ENCODE measurements at places on chromosomes 13 and 19.

- no peak for DNase-seq
These were observed 137.7 kb downstream of the SOX1 start for GRCh38 chr13:112204346-112205327.

DNA sequence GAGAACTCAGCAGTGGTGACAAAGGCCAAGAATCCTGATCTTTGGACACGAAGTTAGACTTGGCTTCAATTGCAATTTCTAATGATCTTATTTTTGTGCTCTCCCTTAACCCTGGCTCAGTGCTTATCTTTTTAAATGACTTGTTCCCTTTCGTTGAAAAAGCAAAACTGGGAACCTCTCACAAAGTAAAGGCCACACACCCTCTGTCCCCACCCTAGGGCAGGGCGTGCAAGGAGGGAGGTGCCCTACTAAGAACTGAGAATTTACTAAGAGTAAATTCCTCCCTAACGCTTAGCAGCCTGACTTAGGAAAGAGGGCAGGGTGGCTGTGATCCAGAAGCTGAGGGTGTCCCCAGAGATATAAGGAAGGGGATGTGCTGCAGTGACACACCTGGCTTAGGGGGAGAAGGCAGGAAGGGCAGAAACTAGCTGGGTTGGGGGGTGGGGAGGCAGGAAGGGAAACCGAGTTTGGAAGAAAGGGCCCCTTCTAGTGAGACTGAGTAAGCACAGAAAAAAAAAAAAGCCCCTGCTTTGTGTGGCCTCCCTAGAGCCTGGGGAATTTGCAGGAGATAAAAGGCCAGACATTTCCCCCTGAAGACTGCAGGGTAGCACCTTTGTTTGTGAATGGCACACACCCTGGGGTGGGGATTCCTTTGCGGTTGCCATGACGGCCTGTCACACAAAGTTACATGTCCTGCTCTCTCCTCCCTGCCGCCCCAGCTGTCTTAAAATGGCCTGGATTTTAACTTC, 435.1 kb downstream of the EFNB2 start:
- DNase-seq: no peak

DNA sequence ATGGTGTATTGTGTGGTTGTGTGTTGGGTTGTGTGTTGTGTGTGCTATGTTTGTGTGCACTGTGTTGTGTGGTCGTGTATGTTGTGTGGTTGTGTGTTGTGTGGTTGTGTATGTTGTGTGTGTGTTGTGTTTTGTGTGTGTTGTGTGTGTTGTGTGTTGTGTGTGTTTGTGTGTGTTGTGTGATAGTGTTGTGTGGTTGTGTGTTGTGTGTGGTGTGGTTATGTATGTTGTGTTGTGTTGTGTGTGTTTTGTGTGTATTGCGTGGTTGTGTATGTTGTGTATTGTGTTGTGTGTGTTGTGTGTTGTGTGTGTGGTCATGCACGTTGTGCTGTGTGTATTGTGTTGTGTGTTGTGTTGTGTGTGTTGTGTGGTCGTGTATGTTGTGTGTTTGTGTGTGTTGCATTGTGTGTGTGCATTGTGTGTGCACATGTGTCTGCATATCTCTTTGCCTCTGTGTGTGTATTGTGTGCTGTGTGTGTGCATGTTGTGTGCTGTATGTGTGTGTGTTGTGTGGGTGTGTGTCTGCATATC, 2.9 kb downstream of the C3 start:
- DNase-seq: no peak

- DNase-seq: no peak
These were observed 603.4 kb upstream of the PCDH9 start for GRCh38 chr13:67833564-67833963.

- no peak for DNase-seq
These were observed 17.3 kb downstream of the SIGLEC8 start for GRCh38 chr19:51440846-51441409.

DNA sequence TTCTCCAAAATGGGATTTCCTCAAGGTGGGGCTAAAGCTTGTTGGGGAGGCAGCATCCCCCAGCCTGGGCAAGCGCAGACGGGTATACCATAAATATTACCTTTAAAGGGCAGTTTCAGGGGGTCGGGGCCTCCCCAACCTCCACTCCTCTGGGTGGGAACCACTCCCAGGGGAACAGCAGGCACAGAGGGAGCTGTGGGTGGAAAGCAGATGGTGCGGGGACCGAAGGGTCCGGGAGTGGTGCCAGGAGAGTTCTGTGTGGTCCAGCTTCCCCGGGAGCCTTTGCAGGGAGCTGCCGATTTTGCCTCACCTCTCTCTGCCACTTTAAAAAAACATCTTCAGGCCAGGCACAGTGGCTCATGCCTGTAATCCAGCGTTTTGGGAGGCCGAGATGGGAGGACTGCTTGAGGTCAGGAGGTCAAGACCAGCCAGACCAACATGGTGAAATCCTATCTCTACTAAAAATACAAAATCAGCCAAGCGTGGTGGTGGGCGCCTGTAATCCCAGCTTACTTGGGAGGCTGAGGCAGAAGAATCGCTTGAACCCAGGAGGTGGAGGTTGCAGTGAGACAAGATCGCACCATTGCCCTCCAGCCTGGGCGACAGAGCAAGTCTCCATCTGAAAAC, 5.5 kb downstream of the MAST3 start:
- no peak for DNase-seq

DNA sequence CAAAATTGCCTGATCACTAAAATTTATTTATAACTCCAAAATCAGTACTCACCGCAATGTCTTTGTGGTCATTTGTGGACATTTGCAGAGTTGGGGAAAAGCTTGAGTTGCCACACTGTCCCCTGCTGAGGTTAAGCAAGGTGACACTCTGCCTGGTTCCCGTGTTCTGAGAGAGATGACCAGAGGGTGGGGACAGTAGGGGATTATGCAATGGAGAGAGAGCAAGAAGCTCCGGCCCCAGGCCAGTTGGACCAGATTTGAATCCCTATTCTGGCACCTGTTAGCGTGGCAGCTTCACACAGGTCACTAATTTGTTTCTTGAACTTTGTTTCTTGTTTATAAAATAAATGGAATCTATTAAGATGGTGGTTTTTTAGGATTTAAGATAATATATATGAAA, 17.8 kb downstream of the ERCC5 start:
- peak; percentile 8 for DNase-seq

DNA sequence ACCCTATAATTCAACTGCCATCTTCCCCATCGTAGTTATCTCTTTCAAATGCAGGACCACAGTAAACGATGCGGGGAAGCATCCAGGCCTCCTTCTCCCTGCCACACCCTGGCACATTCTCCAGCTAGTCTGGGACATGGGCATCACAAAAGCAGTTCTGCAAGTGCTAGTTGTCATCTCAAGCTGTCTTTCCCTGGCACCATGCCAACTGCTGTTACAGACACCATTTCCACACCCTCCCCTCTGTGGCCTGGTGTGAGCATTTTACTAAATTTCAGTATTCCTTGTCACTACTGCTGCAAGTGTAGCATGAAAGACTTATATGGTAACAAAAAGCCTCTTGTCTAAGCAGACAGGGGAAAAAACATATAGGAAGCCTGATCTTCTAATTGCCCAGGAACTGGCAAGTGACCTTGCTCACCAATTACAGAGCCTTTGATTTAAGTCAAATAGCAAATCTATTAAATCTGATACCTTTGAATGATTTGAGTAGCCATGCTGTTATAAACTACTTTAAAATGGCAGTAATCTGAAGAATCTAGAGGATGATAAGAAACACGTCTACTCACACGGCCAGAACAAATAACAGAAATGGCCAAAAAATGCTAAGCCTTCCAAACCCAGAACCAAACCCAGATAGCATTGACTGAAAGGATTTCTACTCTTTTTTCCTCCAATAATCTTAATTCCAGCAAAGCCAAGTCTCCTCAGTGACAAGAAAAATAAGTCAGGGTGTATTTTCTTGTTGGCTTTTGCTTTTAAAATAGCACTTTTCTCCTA, 179.0 kb downstream of the NUFIP1 start:
- DNase-seq: no peak

DNA sequence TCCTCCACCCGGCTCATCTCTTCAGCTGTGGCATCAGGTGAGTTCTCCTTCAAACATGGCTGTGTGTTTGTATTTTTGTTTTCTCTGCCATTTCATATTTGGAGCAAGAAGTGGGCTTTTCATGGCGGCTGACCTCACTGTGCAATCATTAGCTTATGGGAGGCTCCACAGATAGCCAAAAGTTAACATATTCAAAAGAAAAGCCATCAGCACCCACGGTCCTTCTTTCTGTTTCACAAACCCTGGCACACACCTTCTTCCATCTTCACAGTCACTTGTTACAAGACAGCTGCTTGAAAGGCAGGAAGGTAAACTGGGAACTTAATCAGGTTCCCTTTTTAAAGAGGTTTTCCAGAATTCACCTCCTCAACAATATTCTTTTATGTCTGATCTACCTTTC, 69.3 kb upstream of the ATP12A start:
- no peak for DNase-seq

- DNase-seq: no peak
These were observed 176.7 kb upstream of the RNF113B start for GRCh38 chr13:98353750-98354149.

- DNase-seq: no peak
These were observed 283.7 kb downstream of the TEX29 start for GRCh38 chr13:111604097-111604496.

GRCh38 chr19:10219678-10220077, 11.5 kb downstream of the S1PR2 start:
- DNase-seq: no peak

- DNase-seq: no peak
These were observed 94.6 kb downstream of the CCNA1 start for GRCh38 chr13:36526897-36527296.

DNA sequence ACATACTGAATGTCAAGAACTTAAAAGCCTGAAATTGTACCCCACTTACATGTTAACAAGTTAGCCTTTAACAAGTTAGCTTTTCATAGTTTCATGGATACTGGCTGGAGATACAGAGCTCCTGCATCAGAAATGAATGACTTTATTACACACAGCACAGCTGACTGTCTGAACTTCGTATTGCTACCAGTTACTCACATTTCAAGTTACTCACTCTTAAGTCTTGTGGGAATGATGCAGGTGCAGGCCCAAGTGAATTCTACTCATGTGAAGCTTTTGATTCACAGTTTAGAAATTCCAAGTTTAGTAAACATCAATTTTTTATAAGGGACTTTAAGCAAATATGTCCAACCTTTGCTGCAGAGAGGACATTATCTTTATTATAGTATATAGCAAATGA, 762.2 kb upstream of the PRR20A start:
- no peak for DNase-seq

DNA sequence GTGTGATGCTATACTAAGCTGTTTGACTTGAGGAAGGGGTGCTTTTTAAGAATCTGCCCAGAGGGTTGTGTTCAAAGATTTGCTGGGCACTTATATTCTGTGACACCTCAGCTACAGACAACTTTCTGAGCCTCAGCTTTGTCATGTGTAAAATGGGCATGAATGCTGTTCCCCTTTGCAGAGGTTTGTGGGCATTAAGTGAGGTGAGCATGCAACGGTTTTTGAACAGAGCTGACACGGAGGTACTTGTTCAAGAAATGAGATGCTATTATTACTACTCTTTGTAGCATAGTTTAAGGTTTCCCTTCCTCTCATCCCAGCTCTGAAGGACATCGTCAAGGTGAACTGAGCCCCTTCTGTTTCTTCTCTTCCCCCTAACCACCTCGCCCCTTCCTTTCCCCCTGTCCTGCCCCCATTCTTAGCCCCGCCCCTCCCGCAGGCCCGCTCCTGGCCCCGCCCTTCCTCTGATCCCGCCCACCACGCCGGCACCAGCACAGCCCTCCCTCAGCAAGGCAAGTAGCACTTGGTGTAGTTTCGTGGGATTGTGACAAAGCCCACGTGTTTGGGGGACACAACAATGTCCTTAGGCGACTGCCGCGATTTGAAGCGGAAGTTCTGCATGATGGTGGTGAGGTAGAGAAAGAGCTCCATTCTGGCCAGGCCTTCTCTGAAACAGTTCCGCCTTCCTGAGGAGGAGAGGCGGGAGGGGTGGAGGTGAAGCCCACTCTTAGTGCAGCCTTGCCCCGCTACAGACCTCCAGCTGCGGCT, 26.1 kb upstream of the CYP2A7 start:
- DNase-seq: no peak

All from cerebellar nuclear complex (tissue), 1 donor.